ENCODE measurements at places on chromosomes 12 and 14. TPM values are rescaled to one million over a fixed set of nuclear protein-coding genes. Genes with fewer than 3 reads are reported as not detected.
A peak's percentile ranks its signal among the peaks of the same experiment; 100 is the strongest.

GRCh38 chr14:45377166-45377565 is 124.2 kb upstream of the MIS18BP1 start:
- no peak for DNase-seq

The ABCC9 gene
- total RNA-seq = 13.0 TPM

The KRT85 gene
- total RNA-seq = not detected

The CNOT2 gene
- total RNA-seq = 172 TPM

The GLT8D2 gene
- 9.4 TPM for total RNA-seq

GRCh38 chr12:98939350-98939749 is 294.3 kb downstream of the APAF1 start:
- DNase-seq = no peak

DNA sequence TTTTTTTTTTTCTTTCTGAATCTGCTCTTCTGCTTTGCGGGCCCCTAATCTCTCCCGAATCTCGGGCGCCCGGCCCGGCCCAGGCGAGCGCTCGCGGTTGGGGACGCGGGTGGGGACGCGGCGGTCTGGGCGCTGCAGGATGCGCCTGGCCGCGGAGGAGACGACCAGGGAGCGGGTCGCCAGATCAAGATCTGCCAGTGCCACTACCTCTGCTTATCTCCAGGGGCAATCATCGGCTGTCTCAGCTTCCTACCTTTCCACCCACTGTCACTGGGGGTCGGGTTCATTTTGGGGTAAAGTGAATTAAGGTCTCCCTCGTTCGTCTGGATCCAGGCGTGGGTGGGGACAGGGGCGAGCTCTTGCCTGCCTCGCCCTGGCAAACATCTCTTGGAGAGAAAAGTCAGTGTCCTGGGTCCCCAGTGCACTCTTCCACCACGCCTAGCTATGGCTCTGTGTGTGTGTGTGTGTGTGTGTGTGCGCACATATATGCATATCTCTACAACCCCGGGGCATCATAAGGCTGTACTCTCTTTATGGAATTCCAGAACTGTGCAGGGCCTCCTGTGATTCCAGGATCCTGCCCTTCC is 422.3 kb downstream of the VRK1 start:
- DNase-seq = no peak

DNA sequence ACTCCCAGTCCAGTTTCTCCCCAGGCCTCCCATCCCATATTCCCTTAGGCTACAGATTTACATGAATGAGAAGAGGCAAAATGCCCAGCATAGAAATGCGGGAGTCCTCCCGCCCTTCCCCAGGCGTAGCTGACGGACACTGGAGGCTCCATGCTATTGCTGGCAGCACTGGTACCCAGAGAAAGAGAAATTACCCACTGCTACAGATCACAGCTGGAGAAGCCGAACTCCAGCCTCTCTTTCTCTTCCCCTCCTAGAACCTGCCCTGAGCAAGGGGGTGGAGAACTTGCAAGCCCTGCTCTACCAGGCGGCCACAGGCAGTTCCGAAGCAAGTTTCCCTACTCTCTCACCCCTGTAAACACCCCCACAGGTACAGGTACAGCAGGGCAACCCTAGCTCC is 3.6 kb downstream of the LTBR start:
- DNase-seq = no peak

- no peak for DNase-seq
These were observed 10.1 kb downstream of the PGAM5 start for GRCh38 chr12:132720606-132721345.

The MYH7 gene
- 0.41 TPM for total RNA-seq

GRCh38 chr14:36091096-36091495 is 85.4 kb downstream of the PTCSC3 start:
- no peak for DNase-seq

- no peak for DNase-seq
These were observed 70.9 kb downstream of the MON2 start for GRCh38 chr12:62537551-62537950.

The MYH6 gene
- total RNA-seq = not detected

The RDH5 gene
- 4.5 TPM for total RNA-seq

The CIROP gene
- not detected for total RNA-seq

The RACGAP1 gene
- 26.5 TPM for total RNA-seq

DNA sequence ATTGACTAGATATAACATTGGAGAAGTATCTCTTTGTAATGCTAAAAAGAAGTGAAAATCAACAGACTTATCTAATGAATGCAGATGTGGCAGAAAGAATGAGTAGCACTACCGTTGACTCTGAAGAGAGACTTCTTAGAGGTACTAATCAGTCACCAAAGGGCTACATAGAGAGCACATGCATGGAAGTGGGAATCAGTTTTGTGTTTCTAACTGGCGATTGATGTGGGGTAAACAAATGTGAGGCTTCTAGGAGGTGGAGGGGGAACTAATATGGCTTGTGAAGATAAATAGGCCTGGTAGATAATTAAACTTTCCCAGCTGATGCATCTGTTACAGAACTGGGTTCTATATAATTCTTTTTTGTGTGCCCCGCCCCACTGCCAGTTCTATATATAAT is 10.5 kb downstream of the COCH start:
- no peak for DNase-seq

- DNase-seq = peak; percentile 43
These were observed at the start of gene PDE3A for GRCh38 chr12:20368114-20368650. TSS of gene PDE3A (plus strand) at chr12:20368537. CDS start at chr12:20369285, 748 bp downstream.

DNA sequence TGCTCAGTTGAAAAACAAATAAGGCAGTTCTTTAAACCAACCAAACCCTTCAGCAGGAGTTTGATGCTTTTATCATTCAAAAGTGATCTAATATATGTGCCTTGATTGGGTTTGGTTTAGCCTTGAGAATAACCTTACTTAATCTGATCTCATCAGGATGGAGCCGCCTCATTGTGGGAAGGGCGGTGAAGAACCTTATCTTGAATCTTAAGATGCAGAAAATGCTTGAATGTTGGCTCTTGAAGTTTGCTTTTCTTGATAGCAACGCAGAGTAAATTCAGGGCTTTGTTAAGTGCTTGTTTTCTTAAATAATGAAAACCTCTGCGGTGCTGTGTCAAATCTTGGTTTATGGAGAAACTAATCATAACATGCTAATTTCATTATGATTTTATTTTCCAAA is 138.2 kb downstream of the MON2 start:
- DNase-seq = no peak

GRCh38 chr14:96895658-96896271 is 98.6 kb downstream of the VRK1 start:
- DNase-seq = no peak

GRCh38 chr12:48997719-48998496 is 1.3 kb downstream of the DDN start:
- DNase-seq = no peak

The CCDC38 gene
- not detected for total RNA-seq

GRCh38 chr14:39050389-39050788 is 52.6 kb downstream of the SEC23A start:
- no peak for DNase-seq

DNA sequence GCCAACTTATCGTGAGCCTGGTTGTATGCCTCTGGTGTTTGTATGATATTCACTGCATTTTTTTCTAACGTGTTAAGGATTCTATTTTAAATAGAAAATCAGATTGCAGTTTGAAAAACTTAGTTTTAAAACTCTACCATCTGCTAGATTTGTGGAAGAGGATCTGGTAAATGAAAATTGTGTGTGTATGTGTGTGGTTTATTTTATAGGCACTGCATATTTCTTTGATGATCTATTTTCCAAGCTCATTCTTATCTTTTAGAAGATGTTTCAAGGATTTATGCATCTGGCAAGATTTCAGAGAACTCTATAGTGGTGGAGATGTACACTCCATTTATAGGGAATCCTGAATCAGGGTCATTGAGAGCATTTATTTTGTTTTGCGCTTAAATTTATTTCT is 69.8 kb downstream of the HMGA2 start:
- DNase-seq = no peak

- no peak for DNase-seq
These were observed 49.2 kb downstream of the FGD4 start for GRCh38 chr12:32448586-32448985.

- no peak for DNase-seq
These were observed 148.9 kb downstream of the PPM1H start for GRCh38 chr12:62785941-62786559.

The TAS2R20 gene
- total RNA-seq = 6.9 TPM

DNA sequence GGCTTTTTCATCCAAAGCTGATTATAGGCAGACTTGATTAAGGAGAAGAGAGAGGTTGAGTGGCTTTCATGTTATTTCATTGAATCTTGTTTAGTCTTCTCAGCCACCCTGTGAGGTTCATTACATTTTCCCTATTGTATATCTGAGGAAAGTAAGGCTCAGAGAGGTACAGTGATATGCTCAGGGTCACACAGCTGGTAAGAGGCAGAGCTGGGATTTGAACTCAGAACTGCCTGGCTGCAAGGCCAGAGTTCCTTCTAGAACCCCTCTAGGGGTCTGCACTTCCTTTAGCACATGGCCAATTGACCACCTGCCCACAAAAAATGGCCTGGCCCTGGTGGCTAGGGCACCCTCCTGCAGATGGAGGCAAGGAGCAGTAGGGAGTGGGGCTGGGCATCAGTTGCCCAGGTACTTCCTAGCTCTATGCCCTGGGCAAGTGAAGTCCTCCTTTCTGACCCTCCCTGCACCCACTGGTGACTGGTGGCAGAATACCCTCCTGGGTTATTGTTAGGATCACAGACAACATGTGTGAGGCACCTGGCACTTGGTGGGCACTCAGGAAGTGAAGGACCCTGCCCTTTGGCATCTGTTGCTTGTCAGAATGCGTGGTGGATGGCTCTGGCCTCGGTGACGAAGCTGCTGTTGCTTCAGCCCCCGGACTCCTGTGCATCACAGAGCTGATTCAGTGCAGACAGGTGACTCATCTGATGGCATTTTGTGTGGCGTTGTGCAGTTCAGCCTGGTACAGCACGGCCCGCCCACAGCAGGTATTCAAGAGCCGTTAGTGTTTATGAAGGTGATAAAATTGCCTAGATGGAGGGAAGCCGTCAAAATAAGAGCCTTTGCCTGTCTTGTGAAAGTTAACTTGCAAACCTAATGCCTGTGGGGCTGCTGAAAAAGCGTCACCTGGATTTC is 115.8 kb downstream of the SLC25A47 start:
- no peak for DNase-seq

- DNase-seq = peak; percentile 19
These were observed 3.4 kb upstream of the MYRFL start for GRCh38 chr12:69821456-69822159.

- no peak for DNase-seq
These were observed 585.5 kb downstream of the VRK1 start for GRCh38 chr14:97382616-97383226.

DNA sequence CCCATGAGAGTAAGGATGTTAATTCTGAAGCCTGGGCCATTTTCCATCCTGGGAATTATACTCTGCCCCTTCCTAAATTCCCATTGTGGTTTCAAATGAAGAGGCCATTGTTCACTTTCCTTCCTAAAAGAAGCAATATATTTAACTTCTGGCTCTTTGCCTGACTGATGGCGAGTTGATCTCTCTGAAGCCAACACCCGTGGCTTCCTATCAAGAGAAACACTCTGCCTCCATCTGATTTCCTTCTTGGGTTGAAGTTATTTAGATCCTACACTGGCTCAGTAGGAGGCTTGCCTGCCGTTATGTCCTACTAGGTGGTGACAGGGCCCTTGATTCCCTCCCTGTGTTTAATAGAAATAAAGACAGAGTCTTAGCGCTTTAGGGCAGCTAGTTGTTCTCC is 97.4 kb downstream of the PRKCH start:
- DNase-seq = no peak

- DNase-seq = no peak
These were observed 43.1 kb downstream of the DNAH10 start for GRCh38 chr12:123805173-123805572.

DNA sequence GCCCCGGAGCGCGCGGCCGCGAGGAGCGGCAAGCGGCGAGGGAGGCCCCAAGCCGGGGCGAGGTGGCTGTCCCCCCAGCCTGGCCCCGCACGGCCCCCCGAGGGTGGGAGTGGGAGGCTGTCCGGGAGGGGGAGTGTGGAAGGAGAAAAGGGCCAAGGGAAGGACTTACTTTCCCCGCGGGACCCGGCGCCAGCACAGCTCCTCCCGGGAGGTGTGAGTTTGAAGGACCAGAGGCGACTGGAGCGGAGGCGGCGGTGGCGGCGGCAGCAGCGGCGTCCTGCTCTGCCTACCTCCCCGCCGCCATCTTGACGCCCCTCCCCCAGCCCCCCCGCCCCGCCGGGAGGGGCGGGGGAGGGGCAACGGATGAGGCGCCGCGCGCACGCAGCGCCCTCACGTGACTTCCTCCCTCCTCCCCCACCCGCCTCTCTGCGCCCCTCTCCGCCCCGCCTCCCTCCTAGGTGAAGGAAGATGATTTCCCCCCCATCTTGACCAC is at the start of gene SBNO1:
Gene SBNO1, minus strand, starts transcription at position 316 of the 493 bp plus-strand sequence. CDS start 14,406 bp downstream, outside the sequence.
- DNase-seq = peak; percentile 91

DNA sequence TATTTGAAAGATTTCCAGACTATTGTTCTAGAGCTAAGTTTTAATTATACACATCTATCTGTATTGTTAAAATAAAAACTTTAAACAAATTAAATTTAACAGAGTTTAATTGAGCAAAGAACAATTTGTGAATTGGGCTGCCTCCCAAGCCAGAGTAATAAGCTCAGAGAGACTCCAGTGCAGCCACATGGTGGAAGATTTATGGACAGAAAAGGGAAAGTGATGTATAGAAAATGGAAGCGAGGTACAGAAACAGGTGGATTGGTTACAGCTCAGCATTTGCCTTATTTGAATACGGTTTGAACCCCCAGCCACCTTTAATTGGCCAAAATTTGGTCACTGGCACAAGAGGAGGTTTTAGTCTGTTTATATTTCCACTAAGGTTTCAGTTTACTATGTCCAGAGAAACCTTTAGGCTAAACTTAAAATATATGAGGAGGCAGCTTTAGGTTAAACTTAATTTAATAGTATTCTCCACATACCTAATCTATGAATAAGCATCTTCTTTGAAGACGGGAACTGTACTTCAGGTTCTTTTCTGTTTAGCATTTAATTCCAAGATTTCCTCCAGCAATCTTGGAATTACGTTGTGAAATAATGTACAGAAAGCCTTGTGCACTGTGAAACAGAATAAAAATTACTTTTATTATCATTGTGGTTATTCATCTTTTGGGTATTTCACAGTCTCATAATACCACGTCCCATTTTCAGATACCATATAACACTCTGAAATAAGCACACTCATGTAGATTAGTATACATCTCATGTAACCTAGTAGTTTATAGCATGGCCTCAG is 19.4 kb downstream of the SRGAP1 start:
- DNase-seq = no peak
